ENCODE measurements at places on chromosomes 12 and 14.
A peak's percentile ranks its signal among the peaks of the same experiment; 100 is the strongest.

- DNase-seq: no peak
Measured at GRCh38 chr14:96663491-96664067, 133.6 kb upstream of the VRK1 start.

GRCh38 chr14:104685216-104685997 lies 4.0 kb upstream of the INF2 start:
- DNase-seq: no peak

GRCh38 chr14:52769887-52770286 lies 21.5 kb downstream of the GNPNAT1 start:
- DNase-seq: no peak

DNA sequence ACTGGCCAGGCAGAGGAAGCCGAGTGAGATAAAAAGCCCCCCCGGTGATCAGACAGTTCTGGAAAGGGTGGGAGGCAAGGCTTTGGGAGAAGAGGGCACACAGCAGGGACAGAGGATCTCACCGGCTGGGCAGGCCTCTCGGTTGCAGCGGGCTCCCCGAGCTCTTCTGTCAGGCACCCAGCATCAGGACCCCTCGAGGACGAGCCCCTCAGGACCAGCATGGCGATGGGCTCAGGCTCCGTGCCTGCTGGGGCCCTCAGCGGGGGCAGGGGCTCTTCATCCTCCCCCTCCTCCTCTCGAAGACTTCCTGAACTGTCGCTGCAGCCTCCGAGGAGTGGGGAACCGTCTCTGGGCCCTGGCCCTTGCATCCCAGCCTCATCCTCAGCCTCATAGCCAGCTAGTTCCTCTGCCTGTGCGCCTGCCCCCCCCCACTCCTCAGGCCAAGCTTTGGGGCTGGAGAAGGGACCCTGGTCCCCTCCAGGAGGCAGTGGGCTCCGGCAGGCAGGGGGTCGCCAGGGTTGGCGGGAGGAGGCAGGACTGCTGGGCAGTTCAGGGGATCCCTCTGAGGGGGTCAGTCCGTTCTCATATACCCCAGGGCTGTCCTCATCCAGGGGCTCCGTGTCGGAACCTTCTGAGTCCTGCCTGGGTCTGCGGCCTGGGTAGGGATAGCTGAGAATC lies 3.4 kb upstream of the AP1G2 start:
- no peak for DNase-seq

- no peak for DNase-seq
Measured at GRCh38 chr12:112852810-112853209, 54.0 kb upstream of the OAS1 start.

DNA sequence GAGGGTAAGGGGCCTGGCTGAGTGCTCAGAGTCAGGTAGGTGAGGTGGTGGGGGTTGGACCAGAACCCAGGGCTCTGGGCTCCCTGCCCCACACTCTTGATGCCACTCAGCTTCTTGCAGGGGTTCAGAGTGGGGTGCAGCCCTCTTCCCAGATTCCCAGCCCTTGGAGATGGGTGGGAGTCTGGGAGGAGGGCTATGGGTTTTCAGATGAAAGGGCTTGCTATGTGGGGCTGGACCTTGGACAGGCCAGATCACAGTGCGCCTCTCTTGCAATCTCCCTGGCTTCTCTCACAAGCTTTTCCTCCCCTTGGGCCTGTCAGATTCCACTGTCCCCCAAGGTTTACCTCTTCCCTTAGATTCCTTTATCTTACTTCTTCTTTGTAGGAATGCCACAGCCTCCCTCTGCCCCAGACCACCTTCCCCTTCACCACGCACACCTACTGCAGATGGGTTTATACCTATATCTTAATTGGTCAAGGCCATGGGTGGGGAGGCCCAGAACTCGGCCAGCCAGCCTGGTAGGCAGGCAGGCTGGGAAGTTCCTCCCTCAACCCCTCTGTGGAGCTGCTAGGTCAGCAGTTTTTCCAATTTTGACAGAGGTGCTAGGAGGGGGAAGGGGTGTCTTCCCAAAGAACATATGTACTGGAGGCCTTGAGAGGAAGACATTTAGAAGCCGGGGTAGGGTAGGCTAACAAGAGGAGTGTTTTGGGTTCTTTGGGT lies 1.4 kb downstream of the NYNRIN start:
- DNase-seq: no peak

GRCh38 chr12:95705143-95705542 lies 85.4 kb downstream of the NTN4 start:
- DNase-seq: no peak

DNA sequence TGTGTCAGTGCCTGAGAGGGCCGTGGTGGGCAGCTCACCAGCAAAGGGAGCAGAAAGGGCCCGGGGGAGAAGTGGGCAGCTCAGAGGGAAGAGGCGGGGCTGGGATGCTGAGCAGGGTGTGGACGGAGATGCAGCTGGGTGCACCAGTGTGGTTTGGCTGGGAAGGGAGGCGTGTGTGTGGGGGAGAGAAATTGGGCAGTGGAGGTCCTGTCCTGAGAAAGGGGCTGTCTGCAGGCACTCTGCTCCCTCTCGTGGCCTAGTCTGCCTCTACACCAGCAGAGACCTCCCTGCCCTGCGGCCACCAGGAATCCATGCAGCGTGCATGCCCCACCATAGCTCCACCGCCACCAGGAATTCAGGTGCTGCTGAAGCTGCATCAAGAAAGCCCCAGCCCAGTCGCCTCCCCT lies 6.4 kb downstream of the TMEM121 start:
- peak; percentile 41 for DNase-seq

- no peak for DNase-seq
Measured at GRCh38 chr12:15472036-15472435, 149.7 kb downstream of the PTPRO start.

- no peak for DNase-seq
Measured at GRCh38 chr12:61629702-61630101, 630.5 kb upstream of the USP15 start.

DNA sequence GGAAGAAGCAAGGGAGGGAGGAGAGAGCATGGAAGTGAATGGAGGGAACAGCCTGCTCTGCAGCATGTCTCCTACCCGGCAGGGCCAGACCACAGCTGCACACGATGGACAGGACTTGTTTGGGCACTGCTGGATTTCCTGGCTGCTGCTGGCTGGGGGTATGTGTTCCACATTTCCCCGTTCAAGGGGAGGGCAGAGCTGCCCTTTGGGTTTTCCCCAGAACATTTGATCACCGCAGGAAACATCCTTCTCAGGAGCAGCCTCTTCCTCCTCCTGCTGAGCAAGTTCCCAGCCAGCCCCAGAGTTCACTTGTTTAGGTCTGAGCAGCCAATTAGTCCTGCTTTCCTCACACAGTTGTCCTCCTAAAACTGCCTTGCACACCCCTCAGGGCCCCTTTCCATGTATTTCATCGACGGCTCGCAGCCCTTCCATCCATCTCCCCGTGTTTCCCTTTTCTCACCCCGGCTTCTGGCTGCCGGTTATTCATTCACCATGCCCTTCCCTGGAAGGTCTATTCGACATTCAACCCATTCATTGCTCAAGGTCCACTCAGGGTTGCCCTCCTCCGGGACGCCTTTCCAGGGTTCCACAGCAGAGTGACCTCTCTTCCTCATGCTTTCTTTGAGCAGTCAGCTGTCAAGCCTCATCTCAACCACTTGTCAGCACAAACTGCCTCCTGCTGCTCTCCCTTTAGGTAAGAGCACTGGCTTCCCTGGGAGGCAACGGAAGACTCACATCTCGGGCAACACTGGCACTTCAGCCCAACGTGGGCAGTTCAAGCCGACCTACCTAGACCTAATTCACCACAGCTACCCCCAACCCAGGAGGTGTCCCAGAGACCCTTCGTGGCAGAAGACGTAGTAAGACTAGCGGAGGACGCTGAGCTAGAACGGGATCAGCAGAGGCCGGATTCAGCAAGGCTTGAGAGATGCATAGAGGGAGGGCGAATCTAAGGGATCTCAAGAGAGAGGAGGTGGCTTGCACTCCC lies 20.1 kb upstream of the ANO2 start:
- no peak for DNase-seq

DNA sequence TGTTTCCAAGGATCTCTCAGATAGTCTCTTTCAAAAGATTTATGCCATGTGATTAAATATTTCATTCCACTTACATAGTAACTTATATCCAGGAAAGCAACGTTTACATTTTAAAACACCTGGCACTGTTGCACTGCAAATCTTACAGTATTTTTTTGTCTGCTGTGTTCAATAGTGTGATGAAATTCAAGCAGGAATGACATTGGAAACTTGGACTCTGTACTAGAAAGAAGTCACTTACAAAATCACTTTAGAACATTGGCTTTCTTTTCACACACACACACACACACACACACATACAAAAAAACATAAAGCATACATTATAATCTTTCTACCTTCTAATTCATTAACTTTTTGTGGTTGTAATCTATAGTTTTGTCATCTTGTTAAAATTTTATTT lies 66.2 kb upstream of the USP15 start:
- no peak for DNase-seq

- peak; percentile 38 for DNase-seq
Measured at GRCh38 chr12:121060149-121061001, 21.3 kb upstream of the OASL start.

DNA sequence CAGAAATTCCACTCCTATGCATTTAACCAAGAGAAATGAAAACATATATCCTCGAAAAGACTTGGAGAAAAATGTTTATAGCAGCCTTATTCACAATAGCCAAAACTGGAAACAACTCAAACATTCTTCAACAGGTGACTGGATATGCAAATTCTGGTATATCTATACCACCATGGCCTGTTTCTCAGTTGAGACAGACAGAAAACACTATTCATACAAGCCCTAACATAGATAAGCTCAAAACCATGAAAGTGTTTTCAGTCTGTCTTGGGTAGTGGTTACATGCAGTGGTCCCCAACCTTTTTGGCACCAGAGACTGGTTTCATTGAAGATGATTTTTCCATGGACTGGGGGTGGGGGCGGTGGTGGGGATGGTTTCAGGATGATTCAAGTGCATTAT lies 83.8 kb downstream of the SRGAP1 start:
- DNase-seq: no peak

GRCh38 chr14:98742001-98742400 lies 530.0 kb downstream of the BCL11B start:
- no peak for DNase-seq

DNA sequence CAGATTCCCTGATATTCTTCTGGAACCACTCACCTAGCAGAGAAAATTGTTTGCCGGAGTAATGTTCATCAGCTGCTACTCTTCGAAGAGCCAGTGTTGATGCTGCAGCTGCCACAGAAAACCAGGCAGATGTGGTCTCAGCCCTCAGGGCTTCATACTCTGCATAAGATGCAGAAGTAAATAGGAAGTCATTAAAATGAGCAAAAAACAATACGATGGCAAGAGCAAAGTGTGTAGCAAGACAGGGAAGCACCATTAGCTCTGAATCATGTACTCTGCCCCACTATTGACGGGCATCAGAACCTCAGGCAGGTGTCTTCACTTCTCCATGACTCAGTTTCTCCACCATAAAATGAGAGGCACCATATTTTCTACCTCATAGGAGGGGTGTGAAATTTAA lies 991.6 kb upstream of the TMEM132C start:
- DNase-seq: no peak

- no peak for DNase-seq
Measured at GRCh38 chr12:124040291-124040690, 67.3 kb downstream of the ZNF664 start.

DNA sequence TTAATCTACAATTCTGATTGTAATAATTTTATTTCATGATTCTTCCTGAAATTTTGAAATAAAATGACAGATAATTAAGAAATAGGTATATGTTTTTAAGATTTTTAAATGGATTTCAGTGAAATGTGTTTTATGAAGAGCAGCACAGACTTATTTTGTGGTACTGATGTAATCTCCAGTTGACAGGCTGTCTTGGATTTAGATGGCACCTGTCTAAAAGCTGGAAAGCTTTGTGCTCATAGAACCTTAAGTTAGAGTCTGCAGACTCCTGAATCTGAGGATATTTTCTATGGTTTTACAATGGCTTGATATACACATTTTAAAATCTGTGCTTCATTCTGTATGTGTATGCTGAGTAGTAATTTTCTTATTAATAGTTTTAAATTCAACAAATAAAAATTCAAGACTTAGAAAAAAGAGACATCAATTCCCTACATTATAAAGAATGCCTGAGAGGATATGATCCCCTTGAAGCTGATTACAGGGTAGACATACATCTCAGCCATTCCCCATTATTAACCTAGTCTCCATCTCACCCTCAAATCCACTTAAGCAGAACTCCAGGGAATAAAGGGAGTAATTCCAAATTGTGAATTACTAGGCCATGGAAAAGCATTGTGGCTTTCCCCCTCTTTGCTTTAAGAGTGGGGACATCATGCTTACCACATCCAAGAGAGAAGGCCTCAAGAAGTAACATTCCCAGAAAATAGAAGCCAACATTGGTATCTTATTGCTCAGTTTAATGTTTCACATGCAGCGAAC lies 33.7 kb upstream of the ACSS3 start:
- no peak for DNase-seq

DNA sequence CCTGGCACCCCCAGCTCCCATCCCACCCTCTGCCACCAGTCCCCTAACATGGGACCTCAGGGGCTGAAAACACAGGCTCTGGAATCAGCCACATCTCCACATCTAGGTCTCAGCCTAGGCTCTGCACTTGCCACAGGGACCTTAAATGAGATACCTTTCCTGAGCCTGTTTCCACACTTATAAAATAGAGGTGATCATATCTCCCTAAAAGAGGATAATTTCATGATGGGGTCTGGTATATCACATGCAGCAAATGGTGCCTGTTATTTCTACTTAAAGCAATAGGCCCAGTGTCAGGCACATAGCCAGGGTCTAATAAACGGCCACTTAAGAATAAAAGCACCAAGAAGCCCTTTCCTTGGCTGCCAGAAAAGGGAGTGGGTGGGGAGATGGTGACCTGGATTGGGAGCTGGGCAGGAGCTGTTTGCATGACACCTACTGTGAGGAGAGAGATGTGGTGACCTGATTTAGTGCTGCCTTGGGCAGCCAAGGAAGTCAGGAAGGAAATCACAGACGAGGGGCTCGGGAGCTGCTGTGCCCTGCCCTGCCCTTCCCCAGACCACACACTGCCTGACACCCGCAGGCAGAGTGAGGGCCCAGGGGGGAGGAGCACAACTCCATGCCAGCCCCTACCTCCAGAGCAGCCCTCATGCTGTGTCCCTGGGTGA lies 71.2 kb downstream of the IRF2BPL start:
- DNase-seq: no peak

DNA sequence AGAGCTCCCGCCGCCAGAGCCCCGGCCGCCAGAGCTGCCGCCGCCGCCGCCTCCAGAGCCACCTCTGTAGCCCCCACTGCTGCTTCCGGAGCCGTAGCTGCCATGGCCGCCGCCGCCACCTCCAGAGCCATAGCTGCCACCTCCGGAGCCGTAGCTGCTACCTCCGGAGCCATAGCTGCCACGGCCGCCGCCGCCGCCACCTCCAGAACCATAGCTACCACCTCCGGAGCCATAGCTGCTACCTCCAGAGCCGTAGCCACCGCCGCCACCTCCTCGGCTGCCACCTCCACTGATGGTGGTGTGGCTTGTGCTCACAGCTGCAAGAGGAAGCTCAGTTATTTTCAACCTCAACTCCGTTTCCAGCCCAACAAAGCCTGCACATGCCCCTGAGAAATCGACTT lies 4.9 kb downstream of the KRT1 start:
- no peak for DNase-seq
